Activated CD4-positive, CD25-positive, alpha-beta regulatory T cell (primary cell): ENCODE measurements at places on chromosomes 7 and 10.

DNA sequence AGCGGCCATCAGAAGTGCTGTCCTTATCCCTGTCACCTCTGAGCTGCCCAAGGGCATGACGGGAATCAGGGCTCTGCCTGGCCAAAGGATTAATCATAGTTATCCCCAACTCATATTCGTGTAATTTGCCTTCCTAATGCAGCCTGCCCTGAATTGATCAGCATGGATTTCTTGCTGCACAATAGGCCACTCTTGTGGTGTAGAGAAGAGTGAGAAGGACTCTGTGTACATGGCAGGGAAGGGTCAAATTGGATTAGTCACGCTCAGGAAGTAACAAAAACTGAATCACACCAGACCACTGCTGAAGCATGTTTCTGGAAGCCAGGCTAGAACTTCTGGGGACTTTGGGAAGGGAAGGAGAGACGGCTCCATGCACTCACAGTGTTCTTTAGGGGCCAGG, 227.0 kb downstream of the BUB3 start:
- no peak for DNase-seq

GRCh38 chr10:33145451-33146188, 187.6 kb upstream of the ITGB1 start:
- no peak for DNase-seq

GRCh38 chr7:120089968-120090367, 183.0 kb upstream of the KCND2 start:
- no peak for DNase-seq

DNA sequence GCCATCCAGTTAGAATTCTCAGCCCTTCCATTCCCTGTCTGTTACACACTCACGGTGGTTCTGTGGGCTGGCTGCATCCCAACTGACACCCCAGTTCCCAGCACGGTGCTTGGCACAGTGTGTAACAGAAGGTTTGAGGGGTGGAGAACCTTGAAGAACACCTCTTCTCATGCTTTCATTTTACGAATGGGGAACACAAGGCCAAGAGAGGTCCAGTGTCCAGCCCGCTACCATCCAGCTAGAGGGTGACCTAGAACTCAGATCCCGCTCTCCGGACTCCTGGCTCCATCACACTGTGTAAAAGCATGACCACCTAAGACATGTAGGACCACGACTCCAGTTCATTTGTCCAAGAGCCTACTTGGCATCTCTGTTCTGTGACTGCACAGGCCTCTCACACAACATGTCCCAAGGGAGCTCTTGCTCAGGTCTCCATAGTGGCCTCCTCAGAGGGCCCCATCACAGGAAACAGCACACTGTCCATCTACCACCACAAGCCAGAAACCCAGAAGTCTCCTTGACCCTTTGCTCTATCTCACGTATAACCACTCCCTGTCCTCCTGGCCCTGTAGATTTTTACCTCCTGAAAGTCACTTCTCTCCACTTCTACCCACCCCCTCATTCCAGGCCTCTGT, 2.8 kb upstream of the CDH23 start:
- DNase-seq, result no peak

GRCh38 chr10:95406651-95407280, 116.0 kb upstream of the PDLIM1 start:
- DNase-seq, result no peak

GRCh38 chr7:149432121-149432691, 28.7 kb downstream of the ZNF777 start:
- no peak for DNase-seq

GRCh38 chr7:2072798-2073197, 159.9 kb downstream of the MAD1L1 start:
- no peak for DNase-seq

DNA sequence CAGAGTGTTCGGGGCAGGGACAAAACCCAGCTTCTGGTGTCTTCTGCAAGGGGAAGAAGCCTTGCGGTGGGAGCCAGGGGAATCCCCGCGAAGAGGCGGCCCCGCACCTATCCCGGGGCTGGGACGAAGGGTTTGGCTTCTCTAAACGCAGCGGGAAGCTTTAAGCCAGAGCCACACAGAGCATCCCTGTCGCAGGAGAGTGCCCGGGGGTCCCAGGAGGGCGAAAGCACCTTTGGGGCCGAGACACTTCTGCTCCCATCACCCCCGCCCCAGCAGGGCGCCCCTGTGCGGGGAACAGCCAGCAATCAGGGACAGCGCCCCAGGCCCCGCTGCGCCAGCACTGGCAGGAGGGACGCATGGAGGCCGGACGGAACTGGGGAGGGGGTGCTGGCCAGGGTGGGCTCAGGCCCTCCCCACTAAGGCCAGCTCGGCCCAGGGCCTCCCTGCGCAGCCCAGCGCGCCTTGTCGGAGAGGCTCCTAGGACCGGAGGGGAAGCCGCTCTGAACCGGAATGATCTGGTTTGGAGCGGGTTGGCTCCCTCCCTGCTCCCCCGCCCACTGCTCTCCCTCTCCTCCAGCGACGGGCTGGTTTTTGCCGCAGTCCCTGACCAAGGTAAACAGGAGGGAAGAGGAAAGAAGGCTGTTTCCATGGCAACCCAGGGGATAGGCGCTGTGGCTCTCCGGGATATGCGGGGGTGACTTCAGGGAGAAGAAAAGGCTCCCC, 63.9 kb downstream of the TMEM209 start:
- DNase-seq, result no peak

DNA sequence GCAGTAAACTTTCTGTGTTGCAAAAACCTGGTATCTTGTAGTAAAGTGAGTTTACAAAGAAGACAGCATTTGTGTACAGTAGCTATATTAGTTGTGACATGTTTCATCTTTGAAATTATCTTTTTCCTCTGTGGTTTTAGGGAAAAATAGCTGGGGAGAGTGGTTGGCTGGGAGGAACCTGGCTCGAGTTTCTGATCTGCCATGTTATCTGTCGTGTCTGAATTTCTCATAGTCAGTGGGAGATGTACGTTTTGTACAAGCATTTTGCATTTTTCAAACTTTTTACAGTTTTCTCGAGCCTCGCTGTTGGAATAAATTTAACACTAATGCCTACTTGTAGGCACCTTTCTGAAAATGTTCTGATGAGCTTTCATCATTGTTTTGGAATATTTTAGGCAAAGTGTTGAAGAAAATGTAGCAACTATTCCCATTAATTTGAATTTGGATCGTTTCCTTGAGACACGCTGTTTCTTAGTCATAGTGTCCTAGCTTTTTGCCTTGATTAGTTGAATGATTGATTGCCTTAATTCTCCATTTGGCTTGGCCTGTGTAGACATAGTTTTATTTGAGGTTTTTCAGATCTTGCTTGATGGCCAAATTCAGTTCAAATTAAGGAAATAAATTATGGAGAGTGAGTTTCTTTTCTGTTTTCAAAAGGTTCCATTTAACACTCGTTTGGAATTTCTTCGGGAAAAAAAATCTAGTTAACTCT, 65.1 kb downstream of the CAMK1D start:
- no peak for DNase-seq

DNA sequence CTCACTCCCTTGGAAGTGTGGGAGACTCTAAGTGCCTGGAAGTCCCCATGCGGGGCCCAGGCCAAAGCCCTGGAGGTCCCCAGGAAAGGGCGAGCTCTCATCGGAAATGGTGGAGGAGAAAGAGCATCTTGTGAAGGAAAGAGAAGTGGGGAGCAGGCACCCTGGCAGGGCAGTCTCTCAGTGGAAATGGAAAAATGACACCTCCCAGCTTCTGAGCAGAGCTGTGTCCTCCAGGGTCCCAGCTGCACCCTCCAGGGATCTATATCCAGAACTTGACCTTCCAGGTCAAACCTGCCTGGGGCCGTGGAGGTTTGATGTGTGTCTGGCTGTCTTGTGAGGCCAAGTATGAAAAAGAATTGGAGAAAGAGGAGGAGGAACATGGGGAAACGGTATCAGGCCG, 29.5 kb downstream of the PAX2 start:
- no peak for DNase-seq

- no peak for DNase-seq
These were observed 79.8 kb upstream of the ARID5B start for GRCh38 chr10:61821693-61822092.

- no peak for DNase-seq
These were observed 93.4 kb upstream of the AUTS2 start for GRCh38 chr7:69504733-69505420.

GRCh38 chr7:77393261-77393660, 22.9 kb downstream of the GSAP start:
- no peak for DNase-seq

- DNase-seq, result no peak
These were observed 6.4 kb upstream of the TNRC18 start for GRCh38 chr7:5429857-5430611.

DNA sequence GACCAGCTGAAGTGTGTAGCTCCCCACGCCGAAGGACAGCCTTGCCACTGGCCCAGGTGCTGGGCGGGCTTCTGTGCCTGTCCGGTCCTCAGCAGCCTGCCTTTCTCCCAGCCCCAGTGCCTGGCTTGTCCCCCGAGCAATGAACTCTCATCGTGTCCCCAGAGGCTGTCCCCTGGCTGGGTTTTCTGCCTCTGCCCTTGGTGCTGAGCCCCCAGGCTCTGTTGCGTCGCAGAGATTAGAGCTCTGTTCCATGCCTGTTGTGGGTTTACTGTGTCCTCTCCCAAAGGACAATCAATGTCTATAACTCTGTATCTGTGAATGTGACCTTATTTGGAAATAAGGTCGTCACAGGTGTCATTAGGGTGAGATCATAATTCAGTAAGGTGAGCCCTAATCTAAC, 226.1 kb upstream of the SHH start:
- no peak for DNase-seq

- no peak for DNase-seq
These were observed 54.5 kb upstream of the FZD8 start for GRCh38 chr10:35696392-35697287.

DNA sequence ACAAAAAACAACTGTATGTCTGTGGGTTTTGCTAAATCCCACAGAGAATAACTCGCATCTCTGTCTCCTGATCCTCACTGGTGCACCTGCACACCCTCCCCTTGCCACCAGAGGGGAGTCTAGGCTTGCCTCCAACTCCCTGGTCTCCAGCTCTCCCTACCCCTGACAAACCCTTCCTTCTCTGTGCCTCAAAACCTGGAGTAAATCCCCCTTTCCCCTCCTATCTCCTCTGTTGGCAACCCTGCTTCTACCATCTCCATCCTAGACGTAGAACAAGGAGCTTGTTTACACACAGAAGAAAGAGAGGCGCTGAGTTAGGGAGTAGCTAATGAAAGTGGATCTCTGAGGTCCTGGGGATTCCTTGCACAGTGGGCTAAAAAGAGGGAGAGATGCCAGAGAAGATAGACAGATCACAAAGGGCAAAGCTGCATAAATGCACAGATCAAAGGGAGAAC, 6.0 kb downstream of the MBLAC1 start:
- peak; percentile 23 for DNase-seq

DNA sequence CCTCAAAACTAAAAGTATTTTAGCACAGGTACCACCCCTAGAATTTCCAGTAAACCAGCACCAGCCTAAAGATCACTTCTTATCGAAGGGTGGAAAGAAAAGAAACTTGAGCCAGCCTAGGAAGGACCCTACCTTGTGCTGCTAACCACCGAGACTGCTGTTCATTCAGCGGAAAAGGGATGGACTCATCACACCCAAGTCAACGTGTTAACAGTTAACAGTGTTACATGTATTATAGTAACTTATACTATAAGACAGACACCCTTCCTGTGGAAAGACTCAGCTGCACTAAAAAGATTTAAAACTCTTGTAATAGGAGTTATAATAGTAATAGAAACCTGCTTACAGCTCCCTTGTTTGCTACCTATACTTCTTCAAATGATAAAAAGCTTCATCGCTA, 39.8 kb downstream of the MINDY4 start:
- no peak for DNase-seq

DNA sequence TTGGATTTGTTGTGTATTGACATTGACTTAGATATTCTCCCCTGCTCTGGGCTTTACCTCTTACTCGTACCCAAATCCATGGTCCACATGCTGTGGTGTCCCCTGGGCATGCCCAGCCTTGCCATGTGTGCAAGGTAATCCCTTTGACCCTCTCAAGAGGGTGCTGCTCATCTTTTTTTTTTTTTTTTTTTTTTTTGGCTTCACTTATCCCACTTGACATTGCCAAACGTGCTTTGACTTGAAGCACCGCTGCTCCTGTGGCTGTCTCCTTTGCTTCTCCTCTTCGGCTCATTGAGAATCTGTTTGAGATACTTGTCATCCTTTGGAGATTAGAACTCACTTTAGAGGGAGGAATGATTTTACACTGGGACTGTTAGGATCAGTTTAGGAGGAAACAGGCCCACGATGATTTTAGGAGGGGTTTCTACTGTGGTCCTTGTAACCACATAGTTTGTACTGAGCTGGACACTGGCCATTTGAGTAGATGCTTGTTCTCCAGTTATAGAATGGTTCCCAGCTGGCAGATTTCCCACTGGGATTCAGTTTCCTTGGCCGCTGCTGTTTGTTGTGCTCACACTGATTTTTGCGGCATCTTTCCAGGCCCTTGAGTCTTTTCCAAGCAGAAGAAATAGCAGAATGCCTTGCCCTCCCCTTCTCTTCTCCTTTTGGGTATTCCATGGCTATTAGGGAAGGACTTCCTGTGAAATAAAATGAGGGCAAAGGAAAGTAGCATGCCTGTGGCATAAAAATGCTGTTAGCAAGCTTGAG, 184.8 kb downstream of the AUTS2 start:
- DNase-seq, result no peak

DNA sequence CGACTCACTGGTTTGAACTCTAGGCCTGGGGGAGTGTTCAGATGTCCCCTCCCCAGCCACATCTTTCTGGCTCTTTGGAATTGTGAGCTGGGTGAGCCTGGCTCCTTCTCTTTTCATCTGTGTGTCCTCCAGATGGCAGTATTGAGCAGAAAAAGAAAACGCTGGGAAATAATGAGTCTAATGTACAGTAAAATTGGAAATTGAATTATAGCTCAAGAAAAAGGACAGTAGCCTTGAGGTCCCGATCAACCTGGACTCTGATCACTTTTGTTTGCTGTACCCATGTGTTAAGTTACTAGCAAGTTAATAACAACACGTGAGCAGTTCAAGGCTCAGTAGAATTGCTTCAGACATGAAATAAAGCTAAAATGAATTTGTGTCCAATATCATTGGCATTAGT, 77.9 kb downstream of the SNX10 start:
- DNase-seq, result no peak

DNA sequence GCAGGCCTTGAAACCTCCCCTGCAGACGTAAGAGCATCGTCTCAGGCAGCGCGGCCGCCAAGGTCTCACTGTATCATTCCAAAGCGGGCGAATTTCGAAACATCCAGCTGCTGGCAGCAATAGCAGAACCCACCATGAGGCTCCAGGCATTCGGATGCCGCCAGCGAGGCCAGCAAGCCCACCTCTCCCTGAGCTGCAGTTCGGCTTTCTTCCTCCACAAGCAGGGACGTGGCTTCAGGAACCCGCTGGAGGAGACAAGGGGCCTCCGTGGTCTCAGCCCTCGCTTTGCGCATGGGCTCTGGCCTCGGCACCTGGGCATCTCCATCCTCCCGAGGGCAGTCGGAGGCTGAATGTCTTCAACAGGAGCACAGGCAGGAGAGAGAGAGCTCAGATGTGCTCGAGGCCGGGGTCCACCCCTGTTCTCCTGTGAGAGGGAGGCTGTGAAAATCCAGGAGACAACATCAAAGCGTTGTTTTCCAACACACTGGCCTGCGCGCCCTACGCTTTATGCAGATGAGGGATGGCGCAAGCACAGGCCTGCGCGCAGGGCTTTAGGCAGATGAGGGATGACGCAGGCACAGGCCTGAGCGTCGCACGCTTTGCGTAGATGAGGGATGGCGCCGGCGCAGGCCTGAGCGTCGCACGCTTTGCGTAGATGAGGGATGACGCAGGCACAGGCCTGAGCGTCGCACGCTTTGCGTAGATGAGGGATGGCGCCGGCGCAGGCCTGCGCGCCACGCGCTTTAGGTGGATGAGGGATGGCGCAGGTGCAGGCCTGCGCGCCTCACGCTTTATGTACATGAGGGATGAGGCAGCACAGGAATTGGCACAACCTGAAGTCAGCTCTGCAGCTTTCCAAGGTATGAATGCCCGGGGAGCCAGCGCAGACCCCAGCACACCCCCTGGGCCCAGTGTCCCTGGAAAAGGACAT, 103.2 kb downstream of the WDR37 start:
- DNase-seq, result no peak
